ENCODE measurements at places on chromosomes 11 and 22.

DNA sequence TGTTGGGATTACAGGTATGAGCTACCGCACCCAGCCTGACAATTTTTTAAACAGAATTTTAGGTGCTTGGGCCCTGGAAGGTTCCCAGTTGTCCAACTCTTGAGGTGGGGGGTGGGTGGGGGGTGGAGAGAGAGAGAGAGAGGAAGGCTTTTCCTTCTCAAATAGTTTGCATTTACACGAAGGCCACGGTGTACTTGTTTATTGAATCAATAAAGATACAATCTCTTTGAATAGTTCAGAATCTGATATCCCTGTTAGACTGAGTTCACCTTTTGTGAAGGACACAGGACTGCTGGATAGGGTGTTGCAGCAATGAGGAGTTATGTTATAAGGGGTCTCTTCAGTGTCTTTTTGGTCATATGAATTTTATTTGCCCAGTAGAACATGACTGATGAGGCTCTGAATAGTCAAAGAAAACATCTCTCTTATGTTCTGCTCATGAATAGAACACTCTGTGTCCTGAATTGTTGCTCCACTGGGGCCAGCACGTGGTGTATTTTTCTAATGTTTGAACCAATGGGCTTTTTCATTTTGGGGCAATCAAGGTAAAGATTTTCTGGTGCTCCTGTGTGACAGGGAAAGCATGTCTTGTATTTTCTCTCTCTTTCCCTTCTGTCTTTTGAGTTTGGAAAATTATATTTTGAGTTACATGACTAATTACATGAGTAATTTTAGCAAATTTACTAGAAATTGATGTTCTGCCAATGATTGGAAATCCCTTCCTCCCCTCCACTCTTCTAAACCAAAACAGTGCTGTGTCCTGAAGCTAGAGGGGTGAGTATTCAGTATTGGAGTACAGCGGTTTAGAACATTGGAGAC is 61.7 kb downstream of the PTPRJ start:
- no peak for DNase-seq

DNA sequence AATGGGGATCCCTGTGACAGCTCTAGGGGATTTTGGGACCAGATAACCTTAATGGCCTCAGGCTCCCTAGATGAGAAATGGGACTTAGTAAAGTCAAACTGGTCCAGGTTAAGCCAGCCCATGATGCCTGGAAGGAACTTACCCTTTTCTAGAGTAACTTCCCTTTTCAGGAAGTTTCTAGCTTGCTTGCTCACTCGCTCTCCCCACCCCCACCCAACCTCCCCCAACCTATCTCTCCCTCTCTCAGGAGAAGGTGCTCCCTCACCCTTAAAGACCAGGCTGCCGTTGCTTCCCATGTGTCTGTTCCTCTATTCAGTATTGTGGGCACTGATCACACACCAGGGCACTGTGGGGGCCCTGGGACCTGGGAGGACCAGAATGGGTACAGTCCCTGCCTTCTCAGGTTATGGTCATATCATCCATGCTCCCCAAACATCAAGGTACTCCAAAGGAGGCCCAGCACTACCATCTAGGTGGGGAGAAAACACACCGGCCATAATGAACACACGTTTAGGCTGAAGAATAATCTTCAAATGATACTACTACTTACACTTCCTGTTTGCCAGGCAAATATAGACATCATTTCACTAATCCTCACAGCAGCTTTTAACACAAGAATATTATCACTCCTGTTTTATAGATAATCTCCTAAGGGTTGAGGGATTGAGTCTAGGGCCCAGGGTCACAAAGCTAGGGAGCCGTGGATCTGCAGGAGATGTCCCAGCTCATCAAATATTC is 18.2 kb downstream of the KCNQ1OT1 start:
- DNase-seq, result no peak

- DNase-seq, result no peak
Observed at GRCh38 chr11:71304045-71304444, 51.7 kb upstream of the SHANK2 start.

GRCh38 chr11:67422891-67423290 is 5.4 kb upstream of the RPS6KB2 start:
- no peak for DNase-seq

DNA sequence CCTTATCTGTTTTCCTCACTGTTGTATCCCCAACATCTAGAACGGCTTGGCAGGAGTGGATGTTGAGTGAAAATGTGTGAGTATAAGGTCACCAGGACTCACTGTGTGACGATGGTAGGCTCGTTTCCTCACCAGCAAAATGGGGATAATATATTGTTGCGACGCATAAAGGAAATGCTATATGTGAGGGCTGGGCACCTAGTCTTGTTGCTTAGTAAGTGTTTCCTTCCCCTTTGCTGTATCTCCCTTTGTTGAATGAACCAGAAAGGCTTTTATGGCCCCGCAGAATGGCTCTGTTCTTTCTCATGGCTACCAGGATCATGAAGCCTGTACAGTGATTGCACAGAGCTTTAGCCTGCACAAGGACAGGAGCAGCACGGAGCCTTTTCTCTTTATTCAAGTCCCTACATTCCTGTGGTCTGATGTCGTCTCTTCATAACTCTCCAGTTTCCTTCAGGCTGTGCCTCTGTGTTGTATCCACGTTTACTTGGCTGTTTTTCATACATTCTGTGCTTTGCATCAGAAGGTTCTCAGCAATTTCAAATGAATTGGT is 5.4 kb downstream of the TNRC6B start:
- DNase-seq, result no peak

- no peak for DNase-seq
Observed at GRCh38 chr22:23553438-23553837, 26.7 kb downstream of the IGLL1 start.

DNA sequence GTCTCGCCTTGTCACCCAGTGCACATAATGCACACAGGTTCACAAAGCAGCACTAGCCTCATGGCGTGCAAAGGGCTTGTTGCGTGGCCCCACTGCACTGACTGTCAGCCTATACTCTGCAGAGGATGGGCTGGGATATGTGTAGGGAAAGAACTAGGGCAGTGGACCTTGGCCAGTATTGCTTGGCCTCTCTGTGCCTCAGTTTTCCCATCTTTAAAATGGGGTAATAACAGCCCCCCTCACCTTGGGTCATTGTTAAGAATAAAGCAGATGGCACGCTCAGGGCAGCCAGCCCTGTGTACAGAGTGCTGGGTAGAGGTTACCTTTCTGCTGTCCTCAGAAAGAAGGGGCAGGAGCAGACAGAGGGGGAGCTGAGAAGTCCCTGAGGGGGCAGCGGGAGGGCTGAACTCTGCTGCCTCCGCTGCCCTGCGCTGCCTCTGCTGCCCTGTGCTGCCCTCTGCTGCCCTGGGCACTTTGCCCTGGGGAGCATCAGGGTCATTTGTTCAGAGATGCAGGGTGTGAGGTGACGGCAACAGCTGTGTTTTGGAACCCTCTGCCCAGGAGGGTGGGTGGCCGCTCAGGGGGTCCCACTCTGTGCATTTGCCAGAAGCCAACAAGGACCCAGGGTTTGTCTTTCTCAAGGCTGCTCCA is 71.2 kb downstream of the CACNA1I start:
- DNase-seq, result no peak

DNA sequence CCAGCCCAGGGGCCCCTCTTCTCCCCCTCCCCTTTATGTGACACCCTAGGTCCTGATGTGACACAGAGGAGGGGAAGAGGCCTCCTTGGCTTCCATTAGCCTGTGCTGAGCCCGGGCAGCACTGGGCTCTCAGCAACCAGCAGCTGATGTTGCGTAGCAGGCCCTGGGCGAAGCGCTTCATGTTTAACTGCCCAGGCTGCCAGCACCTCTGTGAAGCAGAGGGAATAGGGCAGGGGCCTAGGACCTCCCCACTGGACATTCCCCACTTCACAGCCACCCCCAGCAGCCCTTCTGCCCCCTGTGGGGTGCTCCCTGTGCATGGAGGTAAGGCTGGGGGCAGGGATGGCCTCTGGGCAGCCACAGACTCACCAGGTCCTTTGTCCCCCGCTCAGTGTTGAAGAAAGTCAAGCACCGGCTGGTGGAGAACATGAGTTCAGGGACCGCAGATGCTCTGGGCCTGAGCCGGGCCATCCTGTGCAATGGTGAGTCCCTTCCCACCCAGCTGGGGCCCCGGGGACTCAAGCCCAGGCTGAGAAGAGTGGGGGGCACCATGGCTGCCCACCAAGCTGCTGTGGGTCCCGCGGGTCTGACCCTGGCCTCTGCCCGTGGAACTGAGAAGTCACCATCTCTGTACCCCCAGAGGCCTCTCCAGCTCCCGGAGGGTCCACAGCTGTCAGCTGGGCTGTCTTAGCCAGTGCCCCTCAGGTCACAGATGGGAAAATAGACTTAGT is 11.6 kb downstream of the PICK1 start:
- DNase-seq, result no peak

GRCh38 chr11:101516546-101516945 is 67.3 kb downstream of the TRPC6 start:
- DNase-seq, result no peak

DNA sequence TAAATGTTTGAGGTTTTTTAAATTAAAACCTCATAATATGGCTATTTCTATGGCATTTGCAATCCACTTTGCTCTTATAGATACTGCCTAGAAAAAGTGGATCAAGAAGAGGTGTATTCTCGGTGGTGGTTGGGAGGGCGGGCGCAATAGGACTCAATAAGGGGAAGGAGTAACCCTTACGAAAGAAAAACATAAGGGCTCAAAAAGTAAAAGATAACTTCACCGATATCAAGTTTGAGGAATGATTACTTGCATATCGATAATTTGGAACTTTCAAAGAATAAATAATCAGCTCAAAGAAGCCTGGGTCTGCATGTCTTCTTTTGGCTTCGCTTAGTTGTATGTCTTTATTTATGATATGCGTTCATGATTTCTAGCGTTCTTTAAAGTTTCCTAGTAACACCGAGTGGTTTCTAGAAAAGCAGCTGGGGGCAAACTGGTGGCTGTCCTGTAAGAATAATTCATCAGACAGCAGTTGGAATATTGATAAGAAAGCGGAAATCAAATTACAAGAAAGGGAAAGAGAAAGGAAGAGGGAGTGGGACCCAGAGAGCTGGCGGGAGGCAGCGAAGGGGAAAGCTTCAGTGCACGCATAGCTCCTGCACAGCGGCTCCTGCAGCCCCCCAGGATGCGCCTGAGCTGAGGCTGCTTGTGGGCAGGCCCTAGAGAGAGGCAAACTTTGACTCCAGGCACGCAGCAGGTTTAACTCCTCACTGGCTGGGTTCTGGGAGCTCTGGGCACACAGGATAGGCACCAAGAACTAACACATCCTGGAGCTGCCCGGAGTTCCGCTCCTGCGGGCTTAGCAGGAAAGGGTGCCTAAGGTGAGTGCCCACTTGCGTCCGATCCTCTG is 9.1 kb upstream of the FLI1 start:
- DNase-seq, result no peak

DNA sequence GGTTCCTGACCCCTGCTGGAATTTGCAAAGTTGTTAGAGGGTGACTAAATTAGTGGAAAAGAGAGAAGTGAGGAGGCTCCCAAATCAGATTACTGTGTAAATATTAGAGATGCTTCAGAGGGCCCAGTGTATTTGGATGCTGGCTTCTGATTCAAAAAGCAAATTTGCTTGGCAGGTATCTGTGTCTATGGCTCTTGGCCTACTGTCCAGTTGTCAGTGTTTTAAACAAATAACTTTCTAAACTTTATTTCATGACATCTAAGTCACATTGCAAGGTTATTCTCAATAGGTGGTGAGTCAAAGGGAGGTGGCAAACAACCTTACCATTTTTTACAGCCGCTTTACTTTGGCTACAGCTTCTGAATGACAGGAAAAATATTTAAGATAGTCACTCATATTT is 720.1 kb downstream of the KCNA4 start:
- DNase-seq, result no peak

- DNase-seq, result no peak
Observed at GRCh38 chr11:46100670-46101069, 20.6 kb downstream of the PHF21A start.

- DNase-seq, result no peak
Observed at GRCh38 chr11:76601724-76602123, 68.8 kb downstream of the LRRC32 start.

DNA sequence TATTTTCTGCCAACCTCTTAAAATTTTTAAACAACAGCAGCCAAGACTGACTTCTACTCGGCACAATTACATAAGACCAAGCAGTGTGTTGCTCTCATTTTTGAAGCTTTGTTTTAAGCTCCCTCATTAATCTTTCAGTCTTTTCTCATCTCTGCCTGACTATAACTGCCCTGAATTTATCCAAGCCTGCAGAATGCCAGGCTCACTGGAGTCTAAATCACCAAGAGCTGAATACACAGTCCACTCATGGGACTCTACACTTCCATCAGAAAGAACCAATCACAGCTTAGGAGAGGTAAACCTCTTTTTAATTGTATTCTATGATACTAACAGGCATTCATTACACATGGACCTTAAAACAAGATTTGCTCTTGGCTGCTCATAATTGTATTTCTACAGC is 178.7 kb downstream of the CADM1 start:
- DNase-seq, result no peak

DNA sequence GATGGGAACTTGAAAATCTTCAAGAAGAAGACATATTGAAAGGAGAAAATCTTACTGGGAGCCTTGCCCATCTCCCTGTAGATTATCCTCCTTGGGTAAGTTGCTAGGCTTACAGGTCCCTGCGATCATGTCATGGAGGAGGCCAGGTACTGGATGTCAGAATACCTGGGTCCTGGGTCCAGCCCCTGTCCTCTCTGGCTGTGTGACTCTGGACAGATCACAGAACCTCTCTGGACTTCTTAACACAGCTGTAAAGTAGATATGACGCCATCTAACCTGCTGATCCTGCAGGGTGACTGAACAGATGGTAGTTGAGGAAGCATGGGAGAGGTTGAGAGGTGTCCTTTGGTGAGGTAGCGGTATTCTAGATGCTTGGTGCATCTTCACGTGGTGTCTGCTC is 4.1 kb downstream of the TSKU start:
- no peak for DNase-seq

DNA sequence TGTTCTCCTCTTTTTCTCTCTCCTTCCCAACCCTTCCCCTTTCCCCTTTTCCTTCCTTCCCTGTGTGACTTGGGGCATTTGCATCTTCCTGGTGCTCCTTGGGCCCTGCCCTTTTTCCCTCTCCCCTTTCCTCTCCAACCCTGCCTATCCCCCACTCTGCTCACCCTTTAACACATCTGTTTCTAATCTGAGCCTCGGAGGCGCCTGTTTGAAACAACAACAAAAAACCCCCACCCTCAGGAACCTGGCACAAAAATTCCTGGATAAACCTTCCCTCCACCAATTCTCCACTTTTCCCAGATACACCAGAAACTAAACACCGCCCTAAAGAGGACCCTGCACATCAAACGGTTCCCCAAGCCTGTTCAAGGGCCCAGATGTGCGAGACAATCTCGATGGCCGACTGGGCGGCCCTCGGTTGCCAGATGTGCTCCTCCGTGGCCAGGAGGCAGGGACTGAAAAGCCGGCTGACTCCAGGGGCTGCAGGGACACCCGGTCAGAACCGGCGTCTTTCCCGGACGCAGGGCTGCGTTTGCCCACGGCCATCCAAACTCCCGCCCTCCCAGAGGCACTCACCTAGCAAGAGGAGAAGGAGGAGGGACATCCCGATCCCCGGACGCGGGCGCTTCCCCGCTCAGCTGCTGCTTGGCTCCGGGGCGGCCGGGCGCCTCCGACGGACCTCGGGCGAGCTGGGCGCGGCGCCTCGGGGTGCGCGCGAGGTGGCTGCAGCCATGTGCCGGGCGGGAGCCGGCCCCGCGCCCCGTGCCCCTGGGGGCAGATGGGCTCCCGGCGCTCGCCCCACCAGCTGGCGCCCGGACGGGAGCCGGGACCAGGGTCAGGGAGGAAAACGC is 486 bp downstream of the CLMP start:
- DNase-seq, result no peak

- no peak for DNase-seq
Observed at GRCh38 chr11:69860796-69861445, 41.7 kb upstream of the FGF3 start.

All from activated T-cell treated with anti-CD3 and anti-CD28 coated beads, Interleukin-2, amount 50 U/mL, for 48 hours (primary cell).